Stimulated activated CD8-positive, alpha-beta memory T cell treated with anti-CD3 and anti-CD28 coated beads, Interleukin-4, amount 100 ng/mL, for 1 hour (primary cell): ENCODE measurements at places on chromosomes 5 and 9.

DNA sequence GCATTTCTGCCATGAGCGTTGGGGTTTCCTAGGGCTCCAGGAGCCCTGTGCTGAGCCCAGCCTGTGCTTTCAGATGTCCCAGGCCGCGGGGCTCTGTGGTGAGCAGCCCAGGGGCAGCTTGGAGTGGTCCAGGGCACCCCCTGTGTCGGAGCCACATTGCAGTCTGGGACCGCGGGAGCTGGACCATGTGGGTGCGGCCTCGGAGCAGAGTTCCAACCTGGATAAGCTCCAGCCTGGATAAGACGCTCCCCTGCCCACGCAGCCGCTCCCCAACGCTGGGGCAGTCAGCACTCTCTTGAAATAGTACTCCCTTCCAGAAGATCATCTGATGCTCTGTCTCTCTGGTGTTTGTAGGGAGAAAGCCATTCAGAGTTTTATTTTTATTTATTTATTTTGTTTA lies 111.1 kb downstream of the WNK2 start:
- DNase-seq = no peak

- DNase-seq = no peak
Observed at GRCh38 chr5:67478337-67478736, 281.7 kb upstream of the CD180 start.

GRCh38 chr5:60540856-60541805 lies 158.8 kb downstream of the DEPDC1B start:
- DNase-seq = no peak

GRCh38 chr9:89144238-89144637 lies 34.4 kb downstream of the SHC3 start:
- no peak for DNase-seq

DNA sequence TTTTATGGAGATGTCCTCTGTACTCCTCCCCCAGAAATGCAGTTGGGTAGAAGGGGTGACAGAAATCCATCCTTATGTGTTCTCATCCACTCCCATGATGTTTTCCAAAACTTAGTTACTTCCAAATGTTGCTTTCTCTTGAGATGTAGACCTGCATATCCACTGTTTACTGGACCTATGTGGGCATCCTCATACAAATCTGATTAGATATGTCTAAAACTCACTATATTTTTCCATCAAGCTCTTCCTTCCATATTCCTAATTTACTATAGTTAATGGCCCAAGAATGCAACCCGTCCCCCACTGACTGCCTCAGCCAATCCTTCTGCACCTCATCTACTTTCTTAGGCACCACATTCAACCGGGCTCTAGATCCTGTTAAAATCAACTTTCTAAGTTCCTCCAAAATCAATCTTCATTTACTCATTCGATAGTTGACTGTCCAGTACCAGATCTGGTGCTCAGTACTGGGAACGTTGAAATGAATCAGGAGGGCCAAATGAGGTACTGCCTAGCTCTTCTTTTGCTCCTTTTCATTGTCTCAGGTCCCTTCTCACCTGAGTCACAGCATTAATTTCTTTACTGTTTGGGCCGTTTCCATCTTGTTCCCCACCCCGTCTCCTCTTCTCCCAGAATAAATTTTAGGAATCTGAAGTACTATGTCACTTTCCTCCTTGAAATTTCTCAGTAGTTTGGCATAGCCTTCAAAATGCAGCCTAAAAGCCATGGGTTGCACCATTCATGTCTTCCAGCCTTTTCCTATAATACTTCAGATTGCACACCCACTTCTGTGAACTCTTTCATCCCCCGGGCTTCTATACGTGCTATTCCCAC lies 7.9 kb downstream of the PLK2 start:
- no peak for DNase-seq

- no peak for DNase-seq
Observed at GRCh38 chr9:128094950-128095544, 27.0 kb downstream of the SLC25A25 start.

DNA sequence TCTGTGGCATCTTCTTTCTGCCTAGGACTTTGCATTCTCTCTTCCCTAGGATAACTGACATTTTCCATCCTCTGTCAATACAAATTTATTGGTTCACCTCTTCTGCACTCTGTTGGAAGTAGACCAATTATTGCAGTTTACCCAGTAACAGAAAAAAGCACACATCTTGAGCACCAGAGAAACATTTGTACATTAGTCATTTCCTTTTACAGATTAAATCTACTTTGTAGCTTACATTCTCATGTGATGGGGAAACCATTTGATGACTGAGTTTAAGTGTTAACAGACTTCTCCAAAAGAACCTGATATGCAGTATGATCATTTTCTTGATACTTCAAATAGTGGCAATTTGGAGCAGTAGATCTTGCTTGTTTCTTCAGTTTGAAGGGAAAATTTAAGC lies 1098.8 kb downstream of the DTWD2 start:
- no peak for DNase-seq
